ENCODE measurements at places on chromosomes 1 and 21.
A peak's percentile ranks its signal among the peaks of the same experiment; 100 is the strongest.

- no peak for DNase-seq
Measured at GRCh38 chr1:152880907-152881306, 2.8 kb downstream of the SMCP start.

DNA sequence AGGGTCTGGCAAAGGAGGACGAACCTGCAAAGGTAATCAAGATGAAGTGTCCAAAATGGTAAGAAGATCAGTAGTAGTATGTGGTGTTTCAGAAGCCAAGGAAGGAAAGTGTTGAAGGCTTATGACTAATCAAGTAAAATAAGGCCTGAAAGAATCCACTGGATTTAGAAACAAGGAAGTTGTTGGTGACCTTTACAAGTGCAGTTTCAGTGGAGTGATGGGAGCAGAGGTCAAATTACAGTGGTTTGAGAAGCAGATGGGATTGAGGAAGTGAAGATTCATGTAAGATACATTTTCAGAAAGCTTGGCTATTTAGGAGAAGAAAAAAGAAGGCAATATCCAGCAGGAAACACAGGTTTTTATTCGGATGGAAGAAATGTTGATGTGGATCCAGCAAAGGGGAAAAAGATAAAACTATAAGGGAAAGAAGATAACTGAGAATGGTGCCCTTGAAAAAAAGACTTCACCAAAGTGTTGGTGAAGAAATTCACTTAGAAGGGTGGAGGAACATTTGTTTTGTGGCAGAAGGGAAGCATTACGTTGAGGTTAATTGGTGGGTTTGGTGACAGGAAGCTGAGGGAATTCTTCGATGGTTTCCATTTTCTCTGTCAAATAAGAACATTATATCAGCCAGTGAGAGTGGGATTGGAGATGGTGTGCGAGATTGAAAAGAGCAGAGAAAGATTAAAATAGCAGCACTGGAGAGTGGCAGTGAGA is 2.1 kb downstream of the ARMH1 start:
- DNase-seq = no peak

- no peak for DNase-seq
Measured at GRCh38 chr1:205536759-205537361, 32.4 kb downstream of the CDK18 start.

DNA sequence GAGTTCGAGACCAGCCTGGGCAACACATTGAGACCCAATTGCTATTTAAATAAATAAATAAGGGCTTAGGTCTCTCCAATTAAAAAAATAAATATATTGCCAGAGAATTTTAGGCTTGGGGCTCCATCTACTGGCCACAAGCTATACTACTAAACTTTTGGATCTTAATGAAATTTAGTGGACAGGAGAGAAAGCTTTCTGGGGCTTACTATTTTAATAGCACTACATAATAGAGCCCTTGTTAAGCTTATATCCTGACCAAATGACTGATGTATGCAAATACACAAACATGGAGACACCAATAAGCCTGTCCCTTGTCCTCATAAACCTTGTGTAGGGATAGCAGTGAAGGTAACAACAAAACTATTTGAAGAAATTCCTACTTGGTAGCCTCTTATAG is 18.4 kb downstream of the CCT3 start:
- DNase-seq = peak; percentile 43

GRCh38 chr1:205214756-205215155 is 3.3 kb upstream of the DSTYK start:
- DNase-seq = no peak

DNA sequence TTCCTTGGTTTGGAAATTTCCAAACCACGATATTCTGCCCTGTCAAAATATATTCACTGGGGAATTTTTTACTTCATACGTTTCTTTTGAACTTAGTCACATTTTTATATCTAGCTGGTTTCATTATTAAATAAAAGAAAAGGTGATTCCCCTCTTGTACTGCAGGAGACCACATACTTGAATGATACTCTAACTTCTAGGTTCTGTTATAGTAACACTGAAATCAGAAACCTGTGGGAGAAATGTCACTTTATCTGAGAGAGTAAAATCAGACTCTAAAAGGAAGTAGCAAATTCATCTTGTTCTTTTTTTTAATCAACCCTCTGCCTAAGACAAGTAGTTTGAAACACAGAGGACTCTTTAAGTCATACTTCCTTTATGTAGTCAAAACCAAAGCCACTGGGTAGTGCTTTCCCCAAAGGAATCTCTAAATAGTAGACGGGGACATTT is 34.4 kb downstream of the MRPL39 start:
- DNase-seq = no peak

GRCh38 chr1:47931395-47931794 is 65.8 kb downstream of the TRABD2B start:
- DNase-seq = no peak

DNA sequence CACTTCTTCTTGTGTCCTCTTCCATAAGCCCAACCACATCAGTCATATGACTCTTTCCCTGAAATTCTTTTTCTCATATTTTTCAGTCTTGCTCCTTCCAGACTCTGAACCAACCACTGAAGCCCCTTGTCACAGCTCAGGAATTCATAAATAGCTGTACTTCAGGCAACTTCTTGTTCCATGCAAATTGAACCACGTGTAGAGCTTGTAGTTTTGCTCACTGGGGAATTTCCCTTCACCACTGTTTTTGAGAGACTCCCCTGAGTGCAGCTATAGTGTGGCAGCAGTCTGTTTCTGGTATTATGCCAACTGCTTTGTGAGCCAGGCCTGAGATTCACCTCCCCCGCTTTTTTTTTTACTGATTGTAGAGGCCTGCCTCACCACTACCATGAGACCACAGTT is 150.3 kb upstream of the SPAG17 start:
- no peak for DNase-seq

DNA sequence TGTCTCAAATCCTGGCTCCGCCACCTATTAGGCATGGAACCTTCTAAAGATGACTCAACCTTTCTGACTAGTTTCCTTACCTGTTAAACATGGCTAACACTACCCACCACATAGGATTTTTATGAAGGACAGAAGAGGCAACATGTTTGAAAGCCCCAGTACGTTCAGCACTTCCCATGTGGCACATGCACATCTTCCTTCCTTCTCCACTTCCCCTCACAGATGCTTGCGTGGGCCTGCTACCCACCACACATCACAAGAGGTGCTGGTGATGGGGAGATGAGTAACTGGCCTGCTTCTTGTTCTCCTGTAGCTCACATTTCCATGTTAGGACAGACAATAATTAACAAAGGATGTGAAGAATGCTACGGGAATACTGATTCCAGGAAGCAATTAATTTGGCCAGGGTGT is 7.1 kb downstream of the ZBTB21 start:
- DNase-seq = no peak

DNA sequence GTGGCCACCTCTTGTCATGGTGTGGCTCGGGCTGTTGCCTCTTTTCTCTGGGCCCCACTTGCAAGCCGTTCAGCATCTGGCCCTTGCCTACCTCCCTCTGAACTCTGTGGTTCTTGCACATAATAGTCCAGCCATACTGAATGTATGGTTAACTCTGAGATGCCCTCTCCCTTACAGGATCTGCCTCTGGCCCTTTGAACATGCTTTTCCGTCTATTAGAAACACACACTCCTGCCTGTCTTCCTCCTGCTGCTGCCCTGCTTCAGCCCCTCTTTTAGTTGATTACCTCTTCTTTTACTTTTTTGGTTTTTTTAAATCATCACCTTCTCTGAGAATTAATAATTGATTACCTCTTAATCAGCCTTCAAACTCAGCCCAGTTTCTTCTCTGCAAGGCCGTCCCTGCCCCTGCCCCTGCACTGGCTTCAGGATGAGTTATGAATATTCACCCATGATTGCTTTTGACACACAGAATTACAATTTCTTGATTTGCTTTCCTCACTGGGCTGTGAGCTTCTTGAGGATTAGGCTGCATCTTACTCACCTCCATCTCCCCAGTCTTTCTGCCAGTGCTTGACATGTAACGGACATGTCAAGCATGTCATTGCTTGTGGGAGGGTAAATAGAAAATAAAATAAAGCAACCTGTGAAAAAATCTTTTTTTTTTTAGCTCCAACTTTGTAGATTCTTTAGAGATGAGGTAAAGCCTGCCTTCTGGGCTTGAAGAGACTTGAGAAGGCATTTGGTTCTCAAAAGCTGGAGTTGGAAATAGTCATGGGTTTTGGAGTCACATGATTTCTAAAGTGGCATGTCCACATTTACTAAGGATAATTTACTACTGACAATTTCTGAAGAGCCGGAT is 158.3 kb downstream of the PLXNA2 start:
- DNase-seq = no peak

DNA sequence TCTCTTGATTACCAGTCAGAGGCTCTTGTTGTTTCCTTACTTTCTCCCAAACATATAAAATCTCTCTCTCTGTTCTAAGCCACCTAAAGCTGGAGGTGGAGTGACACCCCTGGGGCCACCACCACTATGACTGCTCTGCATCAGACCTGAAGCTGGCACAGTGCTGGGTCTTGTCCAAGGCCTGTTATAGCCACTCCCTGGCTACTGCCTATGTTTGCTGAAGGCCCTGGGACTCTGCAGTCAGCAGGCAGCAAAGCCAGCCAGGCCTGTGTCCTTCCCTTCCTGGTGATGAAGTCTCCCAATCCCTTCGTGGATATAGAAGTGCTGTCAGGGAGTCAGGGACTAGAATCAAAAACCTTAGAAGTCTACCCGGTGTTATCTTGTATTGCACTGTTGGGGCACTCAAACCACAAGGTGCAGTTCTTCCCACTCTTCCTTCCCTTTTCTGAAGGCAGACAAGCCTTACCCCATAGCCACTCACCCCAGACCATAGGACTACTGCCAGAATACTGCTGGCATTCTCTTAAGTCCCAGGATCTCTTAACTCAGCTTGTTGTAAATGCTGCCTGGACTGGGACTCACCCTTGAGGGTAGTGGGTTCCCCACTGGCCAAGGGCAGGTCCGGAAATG is 103.1 kb downstream of the RPS6KC1 start:
- DNase-seq = no peak

- DNase-seq = no peak
Measured at GRCh38 chr1:100785470-100786052, 66.0 kb downstream of the VCAM1 start.

- no peak for DNase-seq
Measured at GRCh38 chr1:93829061-93829460, 49.9 kb downstream of the DNTTIP2 start.

DNA sequence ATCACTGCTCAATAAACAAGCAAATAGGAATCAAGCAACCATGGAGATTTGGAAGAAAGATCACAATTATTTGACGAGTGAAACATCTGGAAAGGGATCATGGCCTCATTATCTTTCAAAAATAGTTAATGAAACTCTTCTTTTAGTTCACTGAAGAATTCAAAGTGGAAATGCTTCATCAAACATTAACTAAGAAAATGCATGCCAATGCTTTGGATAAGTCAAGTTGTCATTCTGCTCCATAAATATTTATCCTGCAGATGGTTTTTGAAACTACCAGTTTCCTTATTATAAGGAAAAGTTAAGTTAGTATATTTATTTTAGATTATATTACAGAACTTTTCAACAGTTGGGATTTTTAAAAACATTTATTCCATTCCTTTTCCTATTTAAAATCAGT is 206.5 kb upstream of the ADGRL2 start:
- DNase-seq = no peak

- DNase-seq = no peak
Measured at GRCh38 chr1:15704526-15705183, 20.5 kb downstream of the PLEKHM2 start.

DNA sequence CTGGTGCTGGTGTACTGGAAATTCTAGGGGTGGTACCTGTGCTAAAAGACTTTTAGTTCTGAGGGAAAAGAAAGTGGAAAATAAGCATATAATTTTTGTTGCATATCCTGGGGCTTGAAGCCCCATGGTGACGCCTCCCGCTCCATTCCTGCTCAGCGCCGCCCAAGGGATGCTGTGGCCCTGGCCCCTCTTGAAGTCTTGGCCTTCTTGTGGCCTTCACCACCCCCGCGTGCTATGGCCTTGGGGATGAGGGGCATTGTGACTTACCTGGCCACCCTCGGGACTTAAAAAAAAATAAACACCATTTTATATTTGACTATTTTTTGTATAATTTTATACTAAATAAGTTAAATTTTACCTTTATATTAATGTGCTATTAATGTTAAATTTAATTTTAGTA is 15.3 kb downstream of the IFI16 start:
- DNase-seq = no peak

DNA sequence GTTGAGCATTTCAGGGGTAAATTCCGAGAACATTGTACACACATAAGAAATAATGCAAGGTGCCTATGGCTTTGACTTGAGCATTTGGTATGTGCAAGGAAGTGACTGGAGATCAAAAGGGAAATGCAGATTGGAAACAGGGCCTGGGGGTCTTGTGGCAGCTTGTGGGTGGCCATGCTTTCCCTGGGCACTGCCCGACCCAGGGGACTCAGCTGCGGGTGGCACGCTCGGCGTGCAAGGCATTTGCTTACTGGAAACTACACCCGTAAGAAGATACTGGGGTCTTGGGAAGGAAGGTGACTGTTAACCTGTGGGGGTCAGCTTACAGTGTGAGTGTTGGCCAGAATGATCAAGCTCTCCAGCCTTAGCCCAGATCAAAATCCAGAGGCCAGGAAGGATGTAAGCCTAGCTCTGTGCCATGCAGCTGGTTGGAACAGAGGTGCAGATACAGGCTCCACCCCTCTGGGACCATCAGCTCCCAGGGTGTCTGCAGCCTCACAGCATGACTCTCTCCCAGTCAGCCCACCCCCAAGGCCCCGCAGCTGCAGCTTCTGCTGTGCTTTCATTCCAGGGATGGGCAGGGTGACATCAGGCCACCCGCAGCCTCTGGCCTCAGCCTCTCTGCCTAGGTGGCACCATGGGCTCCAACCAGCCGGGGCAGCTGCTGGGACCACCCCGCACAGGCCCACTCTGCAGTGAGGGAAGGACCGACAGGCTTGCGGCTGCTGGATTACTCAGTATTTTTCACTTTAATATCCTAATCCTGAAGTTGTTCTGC is 55.1 kb downstream of the KIF26B start:
- peak; percentile 80 for DNase-seq

GRCh38 chr1:46717654-46718053 is 1.3 kb downstream of the EFCAB14 start:
- DNase-seq = no peak

GRCh38 chr1:41152622-41153044 is 89.5 kb downstream of the SCMH1 start:
- DNase-seq = no peak

DNA sequence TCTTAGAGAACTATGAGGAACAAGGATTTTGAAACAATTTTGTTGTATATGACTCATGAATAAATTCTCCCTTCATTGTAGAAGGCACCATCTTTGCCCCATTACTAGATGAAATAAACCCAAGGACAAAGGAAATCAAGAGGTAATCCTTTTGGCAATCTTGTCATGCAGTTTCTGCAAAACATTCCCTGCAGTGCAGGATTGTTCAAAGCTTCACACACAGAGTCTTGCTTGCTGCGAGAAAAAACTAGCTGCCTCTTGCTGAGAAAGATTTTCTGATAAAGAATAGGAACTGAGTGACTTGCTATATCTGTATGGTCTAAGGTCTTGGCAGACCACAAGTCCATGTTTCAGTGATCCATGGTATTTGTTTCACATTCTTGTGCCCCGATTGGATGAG is 657.4 kb upstream of the ADGRL4 start:
- no peak for DNase-seq

DNA sequence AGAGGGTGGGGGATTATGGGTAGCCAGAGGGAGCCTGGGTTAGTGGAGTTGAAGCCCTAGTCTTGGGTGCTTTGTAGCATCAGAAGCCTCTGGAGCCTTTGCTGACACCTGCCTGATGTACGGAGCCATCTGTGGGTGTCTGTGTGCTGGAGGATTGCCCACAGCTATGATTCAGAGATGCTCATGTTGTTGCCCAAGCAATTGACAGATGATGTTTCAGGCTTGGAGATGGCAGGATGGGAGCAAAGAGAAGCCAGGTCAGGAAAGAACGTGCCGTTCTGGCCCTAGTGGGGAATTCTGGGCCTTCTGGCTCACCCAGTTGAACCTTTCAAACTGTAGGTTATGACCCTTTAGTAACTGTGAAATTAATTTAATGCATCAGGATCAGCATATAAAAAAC is 27.6 kb downstream of the COQ8A start:
- no peak for DNase-seq
